Activated T-cell treated with anti-CD3 and anti-CD28 coated beads for 48 hours (primary cell): ENCODE measurements at places on chromosomes 4 and X.

DNA sequence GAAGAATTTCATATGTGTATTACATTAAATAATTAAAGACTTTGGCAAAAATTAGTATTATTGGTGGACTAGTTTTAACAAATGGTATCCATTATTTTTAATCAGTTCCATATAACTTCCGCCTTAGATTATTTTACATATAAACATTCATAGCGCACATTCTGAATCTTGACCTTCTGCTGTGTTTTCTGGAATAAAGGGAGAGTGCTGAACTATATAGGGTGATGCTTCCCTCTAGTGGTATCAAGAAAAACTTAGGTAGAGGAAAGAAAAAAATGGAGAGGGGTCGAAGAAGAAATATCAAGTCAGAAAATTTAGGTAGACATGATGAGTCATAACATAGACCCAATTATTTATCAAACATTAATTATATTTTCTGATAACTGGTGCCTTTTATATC lies 155.6 kb upstream of the PACRGL start:
- no peak for DNase-seq

GRCh38 chrX:34956916-34957315 lies 14.3 kb downstream of the FAM47B start:
- no peak for DNase-seq

DNA sequence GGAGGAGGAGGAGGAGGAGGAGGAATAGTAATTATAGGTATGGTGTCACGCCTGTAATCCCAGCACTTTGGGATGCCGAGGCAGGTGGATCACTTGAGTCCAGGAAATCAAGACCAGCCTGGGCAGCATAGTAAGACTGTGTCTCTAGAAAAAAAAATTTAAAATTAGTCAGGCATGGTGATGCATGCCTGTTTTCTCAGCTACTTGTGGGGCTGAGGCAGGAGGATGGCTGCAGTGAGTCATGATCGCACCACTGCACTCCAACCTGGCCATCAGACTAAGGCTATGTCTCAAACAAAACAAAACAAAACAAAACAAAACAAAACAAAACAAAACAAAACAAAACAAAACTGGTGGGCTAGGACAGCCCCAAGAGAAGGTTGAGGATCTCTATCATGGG lies 3.0 kb downstream of the STARD8 start:
- DNase-seq = no peak

DNA sequence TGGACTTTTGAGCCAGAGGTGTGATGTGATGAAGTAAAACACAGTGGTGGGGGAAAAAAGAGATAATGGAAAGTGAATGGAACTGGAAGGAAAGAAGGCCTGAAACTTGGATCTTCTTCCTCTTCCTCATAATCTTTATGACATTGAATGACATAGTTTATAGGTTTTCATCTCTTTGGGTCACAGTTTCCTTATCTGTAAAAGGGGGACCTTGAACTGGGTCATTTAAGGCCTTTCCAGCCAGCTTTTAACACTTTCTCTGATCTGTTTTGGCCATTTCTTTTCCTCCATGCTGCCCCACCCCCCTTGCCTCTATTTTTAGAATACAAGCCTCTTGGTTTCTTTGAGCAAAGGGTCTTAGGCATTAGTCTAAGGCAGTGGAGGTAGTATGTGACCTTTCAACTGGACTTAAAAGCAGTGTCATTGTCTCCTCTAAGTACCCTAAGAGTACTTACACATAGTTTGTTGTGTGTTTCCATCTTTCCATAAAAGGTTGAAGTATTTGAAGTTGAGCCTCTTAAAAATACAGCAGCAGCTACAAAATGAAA lies 7.8 kb downstream of the CPEB2 start:
- DNase-seq = no peak

DNA sequence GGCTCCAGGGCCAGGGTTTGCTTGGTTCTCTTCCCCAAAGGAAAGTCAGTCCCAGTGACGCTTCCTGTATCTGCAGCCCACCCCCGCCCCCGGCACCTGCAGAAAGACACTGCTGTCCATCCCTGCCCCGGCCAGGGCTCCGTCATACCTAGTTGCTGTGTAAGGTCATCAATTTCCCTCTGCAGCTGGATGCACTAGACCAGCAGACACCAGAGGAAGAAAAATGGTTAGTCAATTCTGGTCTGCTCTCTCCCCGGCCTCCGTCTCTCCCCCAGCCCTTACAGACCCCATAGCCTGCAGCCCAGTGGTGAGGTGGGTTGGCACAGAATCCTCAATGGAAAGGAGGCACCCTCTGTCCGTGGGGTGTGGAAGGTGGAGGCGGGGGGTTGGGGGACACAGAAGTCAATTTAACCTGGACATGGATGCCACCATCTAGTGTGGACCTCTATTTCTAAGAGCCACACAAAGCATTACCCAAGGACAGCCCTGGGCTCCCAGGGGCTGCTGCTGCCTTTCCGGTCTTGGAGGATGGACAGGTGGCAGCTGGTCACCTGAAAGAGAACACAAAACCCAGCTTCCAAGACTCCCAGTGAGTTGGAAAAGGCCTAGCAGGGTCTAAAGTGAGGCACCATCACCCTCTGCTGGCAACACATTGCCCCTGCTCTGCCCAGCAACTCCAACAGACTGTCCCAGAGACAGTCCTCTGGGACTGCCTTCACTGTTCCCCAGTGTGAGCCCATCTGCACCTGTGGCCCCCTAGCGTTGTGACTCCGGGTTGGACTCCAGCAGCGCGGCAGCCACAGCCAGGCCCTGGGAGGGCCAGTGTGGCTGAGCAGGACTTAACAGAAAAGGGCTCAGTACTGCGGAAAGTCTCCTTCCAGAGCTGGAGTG lies 40.2 kb upstream of the NHSL2 start:
- no peak for DNase-seq

GRCh38 chrX:48665991-48666390 lies 17.6 kb upstream of the WAS start:
- no peak for DNase-seq
